Fibroblast of lung (primary cell): ENCODE measurements at places on chromosomes 4 and X. TPM values are rescaled to one million over a fixed set of nuclear protein-coding genes. Genes with fewer than 3 reads are reported as not detected.

DNA sequence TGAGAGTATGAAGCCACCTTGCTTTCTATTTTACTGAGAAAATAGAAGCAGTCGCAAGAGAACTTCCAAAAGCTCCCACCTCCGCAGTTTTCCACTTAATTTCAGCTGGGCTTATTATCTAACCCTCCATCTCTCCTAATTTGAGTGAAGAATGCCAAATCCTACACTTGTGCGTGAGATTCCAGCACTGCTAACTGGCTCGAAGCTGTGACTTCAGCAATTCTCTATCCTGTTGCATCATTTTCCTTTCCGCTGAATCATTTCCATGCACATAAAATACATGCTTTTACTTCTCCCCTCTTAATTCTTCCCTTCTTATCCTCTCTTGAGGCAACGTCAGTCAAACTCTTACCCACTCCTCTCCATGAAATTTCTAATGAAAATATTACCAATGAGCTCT is 189.5 kb downstream of the GASK1B start:
- no peak overlapping the region for H3K27ac ChIP-seq
- no peak for DNase-seq
- no peaks in the 10 kb centered on the region for H3K27me3 ChIP-seq
- no peaks in the 10 kb centered on the region for H3K36me3 ChIP-seq

GRCh38 chrX:69176053-69176452 is 10.8 kb upstream of the PJA1 start:
- H3K4me1 ChIP-seq = no peaks in the 10 kb centered on the region
- H3K36me3 ChIP-seq = no peaks in the 10 kb centered on the region
- H3K27me3 ChIP-seq = peaks cover 3% of the 10 kb centered on the region

GRCh38 chr4:152398060-152398459 is 137.8 kb downstream of the FBXW7 start:
- no peaks in the 10 kb centered on the region for H3K4me1 ChIP-seq
- H3K36me3 ChIP-seq = no peaks in the 10 kb centered on the region

DNA sequence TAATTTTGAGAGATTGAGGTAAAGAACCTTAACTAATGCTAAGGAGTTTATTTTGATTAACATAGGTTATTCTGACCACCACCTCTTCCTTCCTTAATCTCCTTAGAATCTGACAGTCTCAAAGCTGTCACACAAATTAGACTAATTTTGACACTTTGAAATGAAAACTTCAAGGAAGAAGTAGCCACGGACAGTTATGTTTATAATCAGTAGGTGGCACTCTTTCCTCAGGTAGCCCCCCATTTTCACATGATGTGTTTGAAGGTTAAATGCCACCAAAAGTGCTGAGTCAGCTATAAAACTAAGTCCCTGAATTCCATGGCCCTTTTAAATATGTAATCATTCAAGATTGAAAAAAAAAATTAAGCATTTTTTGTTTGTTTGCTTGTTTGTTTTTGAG is 22.4 kb downstream of the TMEM33 start:
- peaks cover 3% of the 10 kb centered on the region for H3K36me3 ChIP-seq
- H3K27me3 ChIP-seq = no peaks in the 10 kb centered on the region
- no peak overlapping the region for H3K4me3 ChIP-seq
- no peak for DNase-seq
- no peak overlapping the region for H3K27ac ChIP-seq

DNA sequence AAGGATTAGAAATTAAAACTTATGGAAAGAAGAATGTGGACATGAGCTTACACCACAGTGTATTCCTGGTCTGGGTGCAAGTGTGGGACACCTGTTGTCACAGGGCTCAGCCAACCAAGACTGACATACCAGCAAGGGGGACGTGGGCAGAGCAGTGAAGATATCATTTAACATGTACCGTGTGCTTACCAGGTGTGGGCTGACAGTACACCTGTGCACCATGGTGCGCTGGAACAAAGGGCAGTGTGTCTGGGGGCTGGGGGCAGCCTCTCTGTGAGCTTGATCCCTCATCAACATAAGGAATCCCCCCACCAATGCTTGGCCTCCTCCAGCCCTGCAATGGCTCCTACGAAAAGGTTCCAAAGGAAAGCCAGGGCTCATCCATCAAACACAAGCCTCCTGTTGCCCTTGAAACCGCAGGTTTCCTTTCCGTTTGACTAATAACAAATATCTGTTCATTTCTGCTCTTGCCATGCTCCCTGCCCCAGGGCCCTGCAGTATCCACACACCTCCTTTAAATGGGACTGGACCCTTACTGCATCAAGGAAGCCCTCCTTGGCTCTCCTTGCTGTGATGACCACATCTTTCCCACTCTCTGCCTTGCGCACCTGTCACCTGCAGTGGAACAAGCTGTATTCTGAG is 16.7 kb downstream of the EVC2 start:
- no peaks in the 10 kb centered on the region for H3K27me3 ChIP-seq
- H3K36me3 ChIP-seq = peaks cover 10% of the 10 kb centered on the region
- H3K4me3 ChIP-seq = no peak overlapping the region
- no peaks in the 10 kb centered on the region for H3K4me1 ChIP-seq
- H3K27ac ChIP-seq = no peak overlapping the region

DNA sequence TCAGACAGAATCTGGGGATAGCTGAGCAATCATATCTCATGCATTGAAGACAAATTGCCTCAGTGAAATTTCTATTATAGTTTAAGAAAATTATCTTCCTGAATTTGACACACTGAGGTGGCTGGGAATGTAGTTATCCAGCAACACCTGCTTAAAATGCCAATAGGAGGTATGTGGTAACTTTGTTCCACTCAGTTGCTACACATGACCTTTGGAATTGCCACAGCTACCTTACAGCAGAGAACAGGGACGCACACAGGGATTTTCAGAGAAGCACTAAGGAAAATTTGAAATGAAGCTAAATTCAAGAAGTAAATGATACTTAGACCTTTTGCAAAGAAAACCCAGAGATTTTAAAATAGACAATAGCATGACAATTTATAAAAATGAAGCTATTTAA is 264.6 kb downstream of the IL1RAPL1 start:
- H3K27ac ChIP-seq = no peak overlapping the region
- H3K36me3 ChIP-seq = no peaks in the 10 kb centered on the region
- DNase-seq = no peak

GRCh38 chr4:137599734-137600133 is 67.4 kb upstream of the PCDH18 start:
- no peaks in the 10 kb centered on the region for H3K4me1 ChIP-seq
- no peak overlapping the region for H3K27ac ChIP-seq
- no peaks in the 10 kb centered on the region for H3K36me3 ChIP-seq
- no peak overlapping the region for H3K4me3 ChIP-seq

GRCh38 chr4:58587856-58588255 is 1477.7 kb upstream of the IGFBP7 start:
- H3K36me3 ChIP-seq = no peaks in the 10 kb centered on the region
- no peaks in the 10 kb centered on the region for H3K27me3 ChIP-seq
- no peak overlapping the region for H3K4me3 ChIP-seq
- DNase-seq = no peak
- H3K27ac ChIP-seq = no peak overlapping the region

- H3K4me1 ChIP-seq = peaks cover 6% of the 10 kb centered on the region
- no peak overlapping the region for H3K4me3 ChIP-seq
- H3K27ac ChIP-seq = peak overlapping the region; percentile 74
- H3K36me3 ChIP-seq = no peaks in the 10 kb centered on the region
- peak; percentile 96 for DNase-seq
Measured at GRCh38 chrX:20515841-20516461, 249.2 kb upstream of the RPS6KA3 start.

DNA sequence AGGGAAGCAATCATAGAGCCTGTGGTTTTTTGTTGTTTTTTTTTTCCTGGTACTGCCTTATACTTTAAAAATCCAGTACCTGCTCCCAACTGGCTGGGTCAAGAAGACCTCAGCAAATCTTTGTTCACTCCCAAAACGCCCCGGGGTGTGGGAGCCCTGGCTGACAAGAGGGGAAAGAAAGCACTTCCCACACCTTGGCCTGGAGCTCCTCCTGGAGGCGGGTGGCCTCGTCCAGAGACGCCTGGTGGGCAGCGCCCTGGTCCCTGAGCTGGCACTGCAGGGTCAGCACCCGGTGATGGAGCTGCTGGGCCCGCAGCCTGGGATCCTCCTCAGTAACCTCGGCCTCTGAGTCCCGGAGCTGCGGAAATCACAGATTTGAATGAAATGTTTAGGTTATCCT is 38.2 kb downstream of the C4orf50 start:
- no peak for DNase-seq
- no peaks in the 10 kb centered on the region for H3K36me3 ChIP-seq
- no peaks in the 10 kb centered on the region for H3K27me3 ChIP-seq
- no peak overlapping the region for H3K27ac ChIP-seq
- no peaks in the 10 kb centered on the region for H3K4me1 ChIP-seq

DNA sequence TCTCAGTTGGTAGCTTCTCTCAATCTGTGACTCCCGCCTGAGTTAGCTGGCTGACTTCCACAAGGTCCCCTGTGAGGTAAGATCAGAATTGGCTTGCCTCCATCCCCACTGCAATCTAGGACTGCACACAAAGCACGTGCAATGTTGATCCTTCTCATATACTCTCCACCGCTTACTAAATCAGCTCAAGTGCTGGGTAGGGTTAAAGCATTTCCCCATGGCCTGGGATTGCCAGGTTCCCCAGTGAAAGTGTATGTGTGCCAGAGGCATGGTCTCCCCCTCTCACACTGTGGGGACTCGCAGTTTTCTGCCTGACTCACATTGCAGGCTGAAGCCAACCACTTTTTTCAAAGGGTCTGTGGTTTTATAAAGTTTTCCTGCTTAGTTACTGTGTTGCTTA is 886.9 kb downstream of the FAM133A start:
- DNase-seq = no peak
- no peaks in the 10 kb centered on the region for H3K27me3 ChIP-seq
- no peaks in the 10 kb centered on the region for H3K4me1 ChIP-seq
- H3K27ac ChIP-seq = no peak overlapping the region
- no peaks in the 10 kb centered on the region for H3K36me3 ChIP-seq
- H3K4me3 ChIP-seq = no peak overlapping the region

DNA sequence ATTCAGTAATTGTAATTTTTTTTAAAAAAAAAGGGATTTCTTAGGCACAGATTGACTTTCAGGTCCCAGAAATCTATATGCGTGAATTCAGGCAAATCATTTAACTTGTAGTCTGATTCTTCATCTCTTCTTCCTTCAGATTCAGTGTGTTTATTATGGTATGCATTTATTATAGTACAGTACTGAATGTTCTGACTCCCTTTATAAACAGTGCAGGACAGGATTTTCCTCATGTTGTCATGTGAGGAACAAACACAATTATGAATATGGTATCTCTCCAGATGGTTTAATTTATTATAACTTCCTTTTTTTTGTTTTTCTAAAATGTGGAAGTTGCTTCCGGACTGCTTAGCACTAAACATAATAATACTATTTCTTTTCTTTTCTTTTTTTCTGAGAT is 54.2 kb downstream of the RPS3A start:
- H3K36me3 ChIP-seq = no peaks in the 10 kb centered on the region
- no peaks in the 10 kb centered on the region for H3K4me1 ChIP-seq
- H3K27ac ChIP-seq = no peak overlapping the region
- no peak overlapping the region for H3K4me3 ChIP-seq

DNA sequence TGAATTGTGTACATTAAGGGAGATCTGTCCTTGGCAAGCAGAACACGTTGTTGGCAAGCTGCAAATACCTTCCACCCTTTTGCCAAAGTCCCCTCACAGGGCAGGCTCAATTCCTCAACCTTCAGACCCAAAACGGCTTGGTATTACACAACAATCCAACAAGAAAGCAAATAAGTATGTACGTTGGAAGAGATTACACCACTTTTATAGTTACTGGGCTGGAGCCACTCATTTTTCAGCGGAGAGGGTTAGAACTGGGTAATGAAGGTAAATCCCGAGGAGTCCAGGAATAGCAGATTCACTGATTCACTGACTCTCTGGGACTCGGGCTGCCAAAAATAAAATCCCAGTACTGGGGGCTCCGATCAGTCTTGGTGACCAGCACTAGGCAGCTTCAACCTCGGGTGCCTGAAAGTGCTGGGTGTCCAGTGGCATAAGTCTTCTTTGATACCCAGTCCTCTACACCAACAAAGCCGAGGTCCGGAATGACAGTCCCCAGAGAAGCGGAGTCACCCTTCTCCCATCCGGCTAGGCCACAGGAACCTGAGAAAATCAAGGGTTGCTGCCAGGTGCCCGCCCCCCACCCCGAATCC is 587 bp downstream of the TIMM8A start:
- DNase-seq = peak; percentile 9
- no peaks in the 10 kb centered on the region for H3K27me3 ChIP-seq
- H3K27ac ChIP-seq = peak overlapping the region; percentile 74
- H3K36me3 ChIP-seq = no peaks in the 10 kb centered on the region

DNA sequence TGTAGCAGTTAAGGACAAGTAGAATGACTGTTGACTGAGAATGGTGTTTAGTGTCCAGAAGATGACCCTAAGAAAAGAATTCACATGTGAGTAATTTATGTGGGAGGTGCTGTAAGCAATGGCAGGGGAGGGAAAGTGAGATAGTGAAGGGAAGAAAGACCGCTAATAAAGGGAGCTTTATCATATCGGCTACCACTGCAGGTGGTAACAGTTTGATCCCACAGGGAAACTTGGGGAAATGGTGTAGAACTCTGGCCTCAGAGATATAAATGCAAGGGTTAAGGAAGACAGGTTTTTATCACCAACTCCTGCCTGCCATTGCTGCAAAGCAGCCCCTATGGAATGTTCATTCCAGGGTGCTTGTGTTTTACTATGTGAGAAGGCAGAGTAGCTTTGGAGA is 489.6 kb downstream of the STPG2 start:
- no peaks in the 10 kb centered on the region for H3K4me1 ChIP-seq
- H3K27me3 ChIP-seq = no peaks in the 10 kb centered on the region
- DNase-seq = no peak
- no peak overlapping the region for H3K4me3 ChIP-seq
- H3K36me3 ChIP-seq = no peaks in the 10 kb centered on the region

DNA sequence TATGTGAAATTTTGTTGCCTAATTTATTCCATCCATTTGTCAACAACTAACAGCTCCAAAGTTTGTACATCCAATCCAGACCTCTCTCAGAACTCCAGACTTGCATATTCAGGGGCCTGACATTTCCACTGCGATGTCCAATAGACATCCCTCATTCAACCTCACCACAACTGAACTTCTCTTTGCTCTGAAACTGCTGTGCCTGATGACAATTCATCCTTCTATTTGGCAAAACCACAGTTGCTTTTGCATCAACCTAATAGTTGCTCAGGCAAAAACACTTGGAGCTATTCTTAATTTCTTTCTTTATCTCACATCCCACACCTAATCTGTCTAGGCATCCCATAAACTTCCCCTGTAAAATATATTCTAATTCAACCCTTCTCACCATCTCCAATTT is 56.5 kb downstream of the ANTXR2 start:
- H3K4me3 ChIP-seq = no peak overlapping the region
- H3K27ac ChIP-seq = peak overlapping the region; percentile 71
- H3K36me3 ChIP-seq = peaks cover 2% of the 10 kb centered on the region
- no peak for DNase-seq

- no peaks in the 10 kb centered on the region for H3K4me1 ChIP-seq
- no peaks in the 10 kb centered on the region for H3K36me3 ChIP-seq
- H3K4me3 ChIP-seq = no peak overlapping the region
- no peak overlapping the region for H3K27ac ChIP-seq
- no peaks in the 10 kb centered on the region for H3K27me3 ChIP-seq
Measured at GRCh38 chrX:143455046-143455445, 62.2 kb downstream of the SPANXN3 start.

NIPAL1 gene
- under 0.01 TPM in 1 of 2 replicates, not detected in the other for total RNA-seq

PLAC1 gene
- total RNA-seq = 0.17 and 0.26 TPM in 2 replicates

OPHN1 gene
- total RNA-seq = 8.3 and 8.5 TPM in 2 replicates

PDZD4 gene
- under 0.01 and 0.26 TPM in 2 replicates for total RNA-seq

STK32B gene
- under 0.01 and 0.50 TPM in 2 replicates for total RNA-seq

TCEAL2 gene
- 0.17 and 0.26 TPM in 2 replicates for total RNA-seq

COX7B2 gene
- not detected in 2 replicates for total RNA-seq

CYSLTR1 gene
- total RNA-seq = 0.26 and 0.50 TPM in 2 replicates

MAOB gene
- 2.1 and 4.6 TPM in 2 replicates for total RNA-seq
